ENCODE measurements at places on chromosomes 5 and 9. TPM values are rescaled to one million over a fixed set of nuclear protein-coding genes. Genes with fewer than 3 reads are reported as not detected.

NDST1 gene
- 81.4 TPM for total RNA-seq

DNA sequence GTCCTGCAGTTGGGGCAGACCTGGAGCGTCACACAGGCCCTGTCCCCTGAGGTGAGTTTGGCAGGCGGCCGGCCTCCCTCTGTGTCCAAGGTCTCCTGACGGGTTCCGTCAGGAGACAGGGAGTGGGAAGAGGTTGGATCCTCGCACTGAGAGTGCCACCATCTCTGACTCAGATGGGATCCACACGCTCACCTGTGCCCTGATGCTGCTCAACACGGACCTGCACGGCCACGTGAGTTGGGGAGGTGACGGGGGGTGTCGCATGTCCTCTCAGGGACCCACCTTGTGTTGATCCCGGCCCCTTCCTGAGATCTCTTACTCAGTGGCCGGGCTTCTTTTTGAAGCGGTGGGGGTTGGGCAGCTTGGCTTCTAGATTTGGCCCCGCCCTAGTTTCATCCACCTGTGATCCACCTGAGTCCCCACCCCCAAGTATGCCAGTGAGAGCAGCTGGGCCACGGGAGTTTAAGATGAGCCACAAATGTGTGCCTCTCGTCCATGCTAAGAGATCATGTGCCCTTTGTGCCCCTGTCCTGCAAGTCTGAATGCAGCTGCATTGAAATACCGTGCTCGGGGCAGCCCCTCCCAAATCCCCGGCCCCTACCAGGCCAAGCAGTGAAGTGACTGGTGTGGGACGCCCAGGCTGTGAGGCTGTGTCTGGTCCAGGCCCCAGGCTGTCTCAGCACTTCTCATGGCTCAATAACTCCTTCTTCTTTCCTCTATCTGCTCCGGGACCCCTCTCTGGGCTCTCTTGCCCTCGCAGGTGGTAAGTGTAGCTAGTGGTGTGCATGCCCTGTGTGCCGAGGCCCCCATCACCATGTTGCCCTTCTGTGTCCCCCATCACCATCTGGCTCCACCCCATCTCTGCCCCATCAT, 27.2 kb downstream of the PSD2 start:
- no peak for DNase-seq

DNA sequence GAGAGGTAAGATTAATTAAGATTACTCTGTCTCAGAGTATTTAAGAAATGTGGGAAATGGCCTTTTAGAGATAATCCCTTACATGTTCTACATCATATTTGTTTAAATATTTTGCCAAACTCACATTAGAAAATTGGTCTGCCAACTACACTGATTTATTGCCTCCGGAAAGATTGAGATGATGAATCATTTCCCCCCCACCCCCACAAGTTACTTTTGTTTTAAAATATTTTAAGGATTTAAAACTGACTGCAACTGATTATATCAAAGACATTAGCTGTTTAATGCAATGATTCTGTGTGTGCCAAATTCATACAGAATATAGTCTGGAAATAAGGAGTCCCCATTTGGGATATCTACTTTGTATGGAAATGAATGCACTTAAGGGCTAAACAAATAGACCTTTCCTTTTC, 674.4 kb downstream of the PRR16 start:
- no peak for DNase-seq

LPAR1 gene
- total RNA-seq = 48.2 TPM

GRCh38 chr5:73922224-73922623, 296.2 kb downstream of the ARHGEF28 start:
- DNase-seq = no peak

PRDM9 gene
- total RNA-seq = not detected

DNA sequence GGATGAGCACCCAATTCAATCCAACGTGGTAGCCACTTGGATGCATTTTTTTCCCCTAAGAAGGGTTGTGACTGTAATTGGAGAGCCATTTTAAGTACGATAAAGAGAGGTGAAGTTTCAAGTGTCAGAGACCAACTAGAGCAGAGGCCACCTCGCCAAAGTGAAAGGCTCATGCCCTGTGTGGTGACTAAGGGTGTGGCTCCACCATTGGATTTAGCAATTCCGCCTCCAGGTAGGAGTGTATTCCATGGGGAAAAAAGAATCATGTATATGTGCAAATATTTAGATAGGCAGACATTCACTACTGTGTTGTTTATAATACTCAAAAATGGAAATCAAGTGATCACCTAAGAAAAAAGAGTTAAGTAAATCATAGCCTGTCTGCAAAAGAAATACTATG, 53.1 kb upstream of the S1PR3 start:
- no peak for DNase-seq

- no peak for DNase-seq
Observed at GRCh38 chr5:113232667-113233066, 202.1 kb downstream of the TSSK1B start.

- no peak for DNase-seq
Observed at GRCh38 chr5:68000805-68001204, 214.8 kb upstream of the PIK3R1 start.

GRCh38 chr9:81637276-81637675, 52.1 kb downstream of the TLE1 start:
- DNase-seq = no peak

GRCh38 chr5:88861231-88861630, 21.8 kb downstream of the MEF2C start:
- DNase-seq = no peak

CBY3 gene
- total RNA-seq = not detected

CD72 gene
- total RNA-seq = 0.79 TPM

DNA sequence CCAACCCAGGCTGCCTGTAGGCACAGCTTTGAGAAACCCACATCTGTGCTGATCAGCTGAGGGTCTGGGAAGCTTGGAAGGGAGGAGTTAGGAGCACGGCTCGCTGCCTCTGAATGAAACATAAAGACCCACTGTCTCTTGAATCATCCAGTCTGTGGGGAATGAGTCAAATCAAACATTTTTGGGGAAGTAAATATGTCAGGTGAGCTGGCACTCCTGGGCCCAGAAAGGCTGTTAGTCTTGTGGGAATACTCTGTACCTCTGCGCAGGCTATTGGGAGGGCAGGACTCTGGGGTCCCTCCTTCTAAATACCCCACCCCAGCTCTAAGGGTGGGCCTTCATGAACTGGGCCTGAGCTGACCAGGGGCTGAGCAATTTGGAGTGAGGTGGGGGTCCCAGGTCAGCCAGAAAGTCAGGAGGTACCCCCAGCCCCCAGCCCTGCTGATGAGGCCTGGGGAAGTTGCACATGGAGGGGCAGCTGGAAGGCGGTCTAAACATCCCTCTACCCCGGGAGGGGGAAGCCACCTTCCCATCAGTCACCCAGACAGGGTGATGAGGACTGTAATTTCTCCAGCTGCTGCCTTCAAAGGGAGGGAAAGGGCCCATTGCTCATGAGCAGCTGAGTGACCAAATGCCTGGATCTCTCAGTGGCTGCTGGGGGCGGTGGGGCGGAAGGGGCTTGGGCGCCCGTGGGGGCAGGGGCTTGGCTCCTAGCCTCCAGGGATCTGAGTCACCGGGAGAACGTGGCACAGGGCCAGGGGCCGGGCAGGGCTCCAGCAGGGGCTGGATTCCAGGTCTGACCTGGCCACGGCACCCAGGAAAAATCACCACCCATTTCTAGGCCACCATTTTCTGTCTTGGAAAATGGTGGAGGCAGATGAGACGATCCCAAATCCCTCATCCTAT, 10.8 kb downstream of the FIBCD1 start:
- DNase-seq = no peak

DNA sequence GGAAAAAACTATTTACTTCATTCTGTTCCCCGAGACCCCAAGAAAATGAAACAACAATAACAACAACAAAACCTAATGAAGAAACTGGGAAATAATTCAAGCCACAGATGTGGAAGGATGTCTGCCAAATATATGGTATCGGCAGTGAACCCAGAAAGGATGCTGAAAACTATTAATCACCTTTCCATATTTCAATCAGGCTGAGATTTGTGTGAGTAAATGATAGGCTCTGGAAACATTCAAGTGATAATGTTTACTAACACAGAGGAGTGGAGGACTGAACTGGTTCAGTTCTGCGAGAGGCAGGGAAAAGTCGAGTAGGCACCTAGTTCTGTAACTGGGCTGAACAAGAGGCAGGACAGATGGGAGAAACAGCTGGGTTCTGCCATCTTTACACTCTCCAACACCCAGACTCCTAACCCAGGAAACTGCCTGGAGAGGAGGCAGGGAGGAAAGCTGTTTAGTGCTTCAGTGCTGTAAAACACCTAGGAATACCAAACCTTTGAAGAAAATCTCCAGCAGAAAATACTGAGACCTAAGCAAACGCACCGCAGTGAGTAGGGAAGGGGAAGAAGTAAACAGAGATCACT, 96.8 kb upstream of the GNA14 start:
- no peak for DNase-seq

GRM6 gene
- total RNA-seq = not detected

TIMD4 gene
- total RNA-seq = 0.71 TPM

GRCh38 chr5:119470105-119470763, 17.9 kb downstream of the HSD17B4 start:
- DNase-seq = no peak

IL9 gene
- not detected for total RNA-seq

CDKN2B gene
- total RNA-seq = 2.5 TPM

GRXCR2 gene
- total RNA-seq = 1.0 TPM

MPDZ gene
- 57.3 TPM for total RNA-seq

DNA sequence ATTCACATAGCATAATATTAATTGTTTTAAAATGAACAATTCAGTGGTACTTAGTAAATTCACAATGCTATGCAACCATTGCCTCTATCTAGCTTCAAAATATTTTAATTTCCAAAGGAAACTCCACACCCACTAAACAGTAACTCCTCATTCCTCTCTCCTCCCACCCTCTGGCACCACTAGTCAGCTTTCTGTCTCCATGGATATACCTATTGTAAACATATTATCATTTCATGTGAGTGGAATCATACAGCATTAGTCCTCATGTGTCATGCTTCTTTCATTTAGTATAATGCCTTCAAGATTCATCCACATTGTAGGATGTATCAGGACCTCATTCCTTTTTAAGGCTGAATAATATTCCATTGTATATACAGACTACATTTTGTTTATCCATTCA, 48.6 kb downstream of the PHF2 start:
- DNase-seq = no peak

GRCh38 chr5:157486221-157486681, 26.2 kb downstream of the NIPAL4 start:
- DNase-seq = no peak

HMCN2 gene
- total RNA-seq = 7.3 TPM

DNA sequence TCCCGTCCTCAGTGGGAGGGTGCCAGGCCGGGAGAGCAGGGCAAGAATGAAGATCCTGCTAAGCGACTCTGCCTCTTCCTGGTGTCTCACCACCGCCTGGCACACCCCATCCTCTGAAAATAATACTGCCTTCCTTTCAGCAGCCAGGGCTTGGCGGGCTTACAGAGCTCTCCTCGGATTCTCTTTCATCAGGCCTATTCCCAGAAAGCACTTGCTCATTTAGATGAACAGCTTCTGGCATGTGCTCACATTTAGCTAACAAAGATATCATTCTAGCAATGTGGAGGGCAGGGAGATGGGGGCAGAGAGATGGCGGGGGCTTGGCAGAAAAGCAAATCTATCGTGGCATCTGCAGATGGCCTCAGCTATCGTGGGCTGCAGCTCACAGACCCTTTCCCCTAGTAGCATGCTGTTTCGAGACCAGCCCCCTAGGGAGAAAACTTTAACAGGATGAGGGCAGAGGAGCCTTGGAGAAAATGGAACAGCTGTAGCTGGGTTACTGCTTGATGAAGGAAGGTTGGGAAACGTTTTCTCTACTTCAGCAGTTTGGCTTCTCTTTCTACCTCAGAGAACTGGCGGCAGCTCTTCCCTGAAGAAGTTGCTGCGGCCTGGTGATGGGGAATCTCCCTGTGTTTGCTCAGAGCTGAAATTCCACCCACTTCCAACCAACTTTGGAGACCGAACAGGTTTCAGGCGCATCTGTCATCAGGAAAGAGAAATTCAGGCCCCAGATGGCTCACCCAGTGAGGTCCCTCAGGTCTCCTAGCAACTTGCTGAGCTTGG, 102.1 kb downstream of the TMEM174 start:
- no peak for DNase-seq

PROB1 gene
- 15.8 TPM for total RNA-seq

PCDHA7 gene
- total RNA-seq = not detected

GRCh38 chr5:56429110-56429561, 196.0 kb upstream of the ANKRD55 start:
- DNase-seq = no peak

DNA sequence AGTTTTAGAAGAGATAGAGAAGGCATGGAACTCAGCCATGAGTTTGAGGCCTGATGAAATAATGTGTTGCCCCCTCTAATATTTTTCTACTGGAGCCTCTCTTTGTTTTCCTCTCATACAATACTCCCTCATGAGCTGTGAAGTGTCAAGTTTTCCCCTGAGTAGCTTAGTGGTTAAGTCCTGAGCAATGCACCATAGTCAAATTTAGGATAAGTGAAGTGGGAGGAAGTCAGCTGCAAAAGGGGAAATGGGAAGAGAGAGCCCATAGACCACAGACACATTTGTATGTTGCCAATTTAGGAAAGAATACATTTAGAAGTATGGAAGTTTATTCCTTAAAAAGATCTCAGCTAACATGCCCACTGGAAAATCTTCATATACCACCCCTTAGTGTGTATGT, 171.5 kb upstream of the NREP start:
- no peak for DNase-seq

- DNase-seq = no peak
Observed at GRCh38 chr5:6652025-6652424, 18.8 kb downstream of the SRD5A1 start.

CTXN3 gene
- total RNA-seq = not detected

GRCh38 chr9:132241840-132242620, 80.2 kb downstream of the NTNG2 start:
- no peak for DNase-seq

All from right atrium auricular region (tissue), 2 donors.